NCI-H526 (cell line): ENCODE measurements at places on chromosomes 12 and 14.
A peak's percentile ranks its signal among the peaks of the same experiment; 100 is the strongest.

GRCh38 chr12:15364221-15365160, 42.2 kb downstream of the PTPRO start:
- DNase-seq, result no peak

DNA sequence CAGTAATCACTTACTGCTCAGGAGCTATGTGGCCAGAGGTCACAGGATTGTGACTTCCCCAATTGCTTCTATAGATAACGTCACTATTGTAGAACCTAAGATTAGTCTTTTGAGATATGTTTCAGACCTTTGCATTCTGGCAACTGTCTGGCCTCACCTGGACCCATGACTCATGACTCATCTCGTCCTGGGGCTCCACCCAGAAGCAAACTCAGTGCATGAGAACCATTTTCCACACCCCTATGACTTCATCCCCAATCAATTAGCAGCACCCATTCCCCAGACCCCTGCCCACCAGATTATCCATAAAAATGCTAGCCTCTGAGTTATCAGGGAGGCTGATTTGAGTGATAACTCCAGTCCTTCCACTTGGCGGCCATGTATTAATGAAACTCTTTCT, 186.9 kb downstream of the EMP1 start:
- no peak for DNase-seq

GRCh38 chr14:26867171-26867757, 269.4 kb upstream of the NOVA1 start:
- DNase-seq, result no peak

DNA sequence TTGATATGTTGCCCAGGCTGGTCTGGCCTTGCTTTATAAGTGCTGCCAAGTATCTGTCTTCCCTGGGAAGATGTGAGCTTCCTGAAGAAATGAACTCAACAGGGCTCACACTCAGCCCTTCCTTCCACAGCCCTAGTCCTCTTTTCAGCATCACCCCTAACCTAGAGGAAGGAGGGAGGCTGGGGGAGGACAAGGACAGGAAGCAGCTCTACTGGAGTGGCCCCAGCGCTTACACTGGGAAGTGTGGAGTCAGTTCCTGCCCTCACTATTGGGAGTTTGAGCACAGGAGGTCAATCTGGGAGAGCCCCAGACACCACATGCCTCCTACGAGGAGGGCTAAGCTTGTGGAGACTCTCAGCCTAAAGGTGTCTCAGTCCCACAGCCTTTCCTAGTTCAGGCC, 16.8 kb downstream of the GALNT6 start:
- DNase-seq, result no peak

DNA sequence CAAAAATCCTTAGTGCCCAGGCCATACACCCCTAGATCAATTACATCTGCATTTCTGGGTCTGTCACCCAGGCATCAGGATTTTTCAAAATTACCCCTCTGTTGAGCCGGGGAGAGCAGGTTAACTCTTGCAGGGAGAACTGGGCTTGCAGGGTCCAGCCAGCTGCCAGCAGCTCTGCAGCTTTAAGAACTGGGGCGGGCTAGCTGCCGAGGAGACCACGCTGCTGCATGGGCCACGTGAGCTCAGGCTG, at the start of gene DGLUCY:
TSS of gene DGLUCY (plus strand) at position 245 of the 250 bp plus-strand sequence. CDS start 46,222 bp downstream, outside the sequence.
- DNase-seq, result no peak

DNA sequence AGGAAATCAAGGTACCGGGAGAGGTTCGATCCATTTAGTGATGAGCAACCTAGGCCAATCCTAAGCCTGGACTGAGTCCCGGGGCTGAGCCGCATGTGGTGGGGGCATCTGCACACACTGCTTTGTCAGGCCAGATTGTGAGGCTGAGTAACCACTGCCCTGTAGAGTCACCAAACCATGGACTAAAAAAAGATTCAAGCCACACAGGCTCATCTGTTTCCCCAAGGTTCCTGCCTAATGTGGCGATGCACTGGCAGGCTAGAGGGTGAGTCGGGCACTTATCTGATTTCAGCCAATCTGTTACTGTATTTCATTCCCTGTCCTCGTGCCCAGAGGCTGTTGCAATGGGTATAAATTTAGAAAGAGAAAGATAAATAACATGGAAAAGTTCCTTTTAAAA, 140.8 kb downstream of the TTC7B start:
- no peak for DNase-seq

GRCh38 chr14:62631176-62631575, 414.1 kb downstream of the KCNH5 start:
- DNase-seq, result no peak

DNA sequence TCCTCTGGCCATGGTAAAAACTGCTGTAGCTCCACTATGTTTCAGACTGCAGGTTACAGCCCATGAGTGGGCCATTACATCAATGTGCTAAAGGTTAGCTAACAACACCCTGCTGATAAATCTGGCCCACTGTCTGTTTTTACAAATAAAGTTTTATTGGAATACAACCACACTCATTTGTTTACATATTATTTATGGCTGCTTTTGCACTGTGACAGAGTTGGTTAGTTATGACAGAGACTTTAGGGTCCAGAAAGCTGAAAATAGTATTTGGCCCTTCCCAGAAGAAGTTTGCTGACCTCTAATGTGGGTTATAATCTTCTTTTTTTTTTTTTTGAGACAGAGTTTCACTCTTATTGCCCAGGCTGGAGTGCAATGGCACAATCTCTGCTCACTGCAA, 134.2 kb upstream of the PWP1 start:
- DNase-seq, result no peak

- no peak for DNase-seq
These were observed 45.0 kb downstream of the NOPCHAP1 start for GRCh38 chr12:105030820-105031807.

- no peak for DNase-seq
These were observed 9.4 kb upstream of the DACT1 start for GRCh38 chr14:58628406-58628805.

GRCh38 chr14:22802860-22803686, 12.2 kb downstream of the SLC7A7 start:
- DNase-seq, result no peak

DNA sequence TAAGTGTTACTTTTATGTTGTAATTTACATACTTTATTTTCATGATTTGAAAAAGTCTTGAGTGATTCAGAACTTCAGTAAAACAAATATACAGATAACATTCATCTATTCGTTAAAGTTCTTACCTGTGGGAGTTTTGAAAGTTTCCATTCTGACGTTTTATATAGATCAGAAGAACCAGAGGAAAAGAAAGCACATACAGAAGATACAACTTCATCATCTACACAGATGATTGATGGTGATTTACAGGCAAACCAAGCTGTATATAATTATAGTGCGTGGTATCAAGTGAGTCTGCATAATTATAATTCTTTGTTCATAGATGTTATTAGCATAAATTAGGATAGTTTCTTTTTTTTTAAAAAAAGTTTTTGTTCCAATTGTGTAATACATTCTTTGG, 20.0 kb downstream of the FKBP3 start:
- no peak for DNase-seq

DNA sequence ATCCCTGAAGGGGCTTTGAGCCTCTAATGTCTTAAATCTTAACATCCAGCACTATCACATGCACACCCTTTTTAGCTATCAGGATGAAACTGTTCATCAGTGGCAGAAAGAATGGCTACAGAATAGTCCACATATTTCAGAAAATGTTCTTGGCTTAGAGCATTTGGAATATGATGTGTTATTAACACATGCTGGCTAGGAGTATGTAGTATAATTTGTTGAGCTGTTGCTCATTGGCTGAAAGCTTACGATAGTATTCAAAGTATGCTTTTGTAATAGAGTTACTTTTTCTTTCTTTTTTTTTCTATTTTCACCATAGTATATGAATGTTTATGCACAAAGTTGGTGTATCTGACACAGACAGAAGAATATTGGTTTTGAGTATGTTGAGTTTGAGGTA, 55.1 kb downstream of the MNAT1 start:
- no peak for DNase-seq

DNA sequence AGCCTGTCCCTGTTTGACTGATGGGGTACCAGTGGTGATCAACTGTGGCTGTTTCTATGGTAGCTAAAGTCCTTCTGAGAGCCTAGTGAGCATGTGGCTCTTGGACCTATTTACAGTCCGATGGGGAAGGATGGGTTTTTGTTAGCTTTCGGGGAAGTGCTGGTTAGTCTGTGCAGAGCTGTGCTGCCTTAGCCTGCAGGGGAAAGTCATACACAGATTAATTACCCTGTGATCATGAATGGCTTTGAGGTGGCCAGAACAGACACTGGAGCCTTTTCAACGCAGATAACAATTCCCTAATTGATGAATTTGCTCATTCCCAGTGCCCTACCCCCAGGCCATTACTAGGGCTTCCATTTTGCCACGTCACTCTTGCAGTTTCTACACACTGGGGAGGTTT, 99.7 kb downstream of the WSCD2 start:
- no peak for DNase-seq

DNA sequence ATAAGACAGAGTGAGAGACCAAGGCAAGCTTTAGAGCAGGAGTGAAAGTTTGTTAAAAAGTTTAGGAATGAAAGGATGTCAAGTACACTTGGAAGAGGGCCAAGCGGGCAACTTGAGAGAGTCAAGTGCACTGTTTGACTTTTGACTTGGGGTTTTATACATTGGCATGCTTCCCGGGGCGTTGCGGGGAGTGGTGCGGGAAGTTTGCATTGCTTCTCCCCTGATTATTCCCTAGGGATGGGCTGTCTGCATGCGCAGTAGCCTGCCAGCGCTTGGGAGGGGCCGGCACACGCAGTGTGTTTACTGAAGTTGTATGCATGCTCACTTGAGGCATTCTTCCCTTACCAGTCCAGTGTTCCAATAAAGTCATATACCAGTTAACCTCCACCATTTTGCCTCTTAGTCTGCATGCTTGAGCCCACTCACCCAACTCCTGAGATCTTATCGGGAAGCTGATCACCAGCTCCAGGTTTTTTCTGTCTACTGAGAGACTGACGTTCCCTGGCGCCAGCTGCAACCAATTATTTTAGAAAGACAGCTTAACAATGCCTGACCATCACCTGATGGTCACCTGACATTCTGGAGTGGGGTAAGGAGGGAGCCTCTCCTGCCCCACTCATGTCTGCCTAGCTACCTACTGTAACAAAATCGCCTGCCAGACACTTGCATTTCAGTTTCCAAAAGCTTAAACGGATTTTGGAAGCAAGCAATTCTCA, 53.2 kb downstream of the DACT1 start:
- peak; percentile 24 for DNase-seq

- no peak for DNase-seq
These were observed 25.9 kb downstream of the TRIM9 start for GRCh38 chr14:51069055-51069454.

DNA sequence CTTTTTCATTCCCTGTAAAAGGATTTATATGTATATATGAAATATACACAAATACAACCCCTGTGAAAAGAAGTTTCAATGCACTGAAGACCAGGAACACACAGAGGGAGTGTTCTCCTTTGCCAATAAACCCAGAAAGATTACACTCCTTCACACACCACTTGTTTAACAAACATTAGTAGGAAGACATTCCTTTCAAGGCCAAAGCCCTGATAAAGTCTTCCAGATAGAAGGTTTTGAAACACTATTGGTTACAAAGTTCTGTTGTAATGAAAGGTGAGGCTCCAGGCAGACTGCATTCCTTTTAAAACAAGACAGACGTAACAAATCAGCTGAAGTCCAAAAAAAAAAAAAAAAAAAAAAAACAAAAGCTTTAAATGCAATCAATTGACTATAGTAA, 81.0 kb downstream of the PTPN21 start:
- no peak for DNase-seq

DNA sequence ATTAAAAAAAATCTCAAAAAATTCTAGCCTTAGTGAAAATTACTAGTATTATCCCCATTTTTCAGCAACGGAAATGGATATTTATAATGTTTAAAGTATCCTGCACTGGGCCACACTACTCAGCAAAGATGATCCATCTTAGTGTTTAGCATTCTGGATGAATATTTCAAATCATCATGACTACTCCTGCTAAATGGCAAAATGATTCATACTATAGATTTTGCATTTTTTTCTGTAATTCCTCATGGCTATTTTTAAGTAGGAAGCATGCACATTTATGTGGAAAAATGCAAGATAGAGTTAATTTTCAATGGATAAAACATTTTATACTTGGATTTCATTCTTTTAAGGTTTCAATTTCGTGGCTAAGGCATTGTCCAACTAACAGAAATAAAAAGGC, 59.6 kb downstream of the LRFN5 start:
- DNase-seq, result no peak

DNA sequence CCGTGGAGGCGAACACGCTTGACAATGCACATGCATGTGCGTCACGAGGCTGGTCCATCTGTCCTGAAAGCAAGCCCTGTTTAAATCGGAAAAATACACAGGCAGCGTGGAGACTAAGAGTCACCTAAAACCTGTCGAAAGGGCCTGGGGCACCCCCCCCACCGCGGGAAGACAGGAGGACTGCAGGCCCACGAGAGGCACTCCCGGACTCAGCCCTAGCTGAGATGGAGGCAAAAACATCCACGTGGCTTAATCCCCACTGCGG, 54.1 kb downstream of the CDC42BPB start:
- DNase-seq, result no peak

DNA sequence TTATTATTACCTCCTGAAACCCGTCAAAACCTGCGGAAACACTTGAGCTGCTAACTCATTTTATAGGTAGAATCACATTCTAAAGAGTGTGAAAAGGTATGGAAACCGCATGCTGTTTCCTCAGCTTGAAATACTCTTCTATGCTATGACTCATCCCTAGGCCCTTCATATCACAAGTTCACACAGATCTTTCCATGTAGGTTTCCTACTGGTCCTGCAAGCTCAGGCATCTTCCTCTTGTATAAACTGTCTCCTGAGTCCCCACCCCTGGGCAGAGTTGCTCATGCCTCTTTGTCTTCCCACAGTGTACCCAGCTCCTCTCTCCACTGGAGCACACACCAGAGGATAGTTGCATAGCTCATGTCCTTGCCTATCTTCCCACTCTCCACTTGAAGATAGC, 84.7 kb downstream of the CMAS start:
- no peak for DNase-seq

DNA sequence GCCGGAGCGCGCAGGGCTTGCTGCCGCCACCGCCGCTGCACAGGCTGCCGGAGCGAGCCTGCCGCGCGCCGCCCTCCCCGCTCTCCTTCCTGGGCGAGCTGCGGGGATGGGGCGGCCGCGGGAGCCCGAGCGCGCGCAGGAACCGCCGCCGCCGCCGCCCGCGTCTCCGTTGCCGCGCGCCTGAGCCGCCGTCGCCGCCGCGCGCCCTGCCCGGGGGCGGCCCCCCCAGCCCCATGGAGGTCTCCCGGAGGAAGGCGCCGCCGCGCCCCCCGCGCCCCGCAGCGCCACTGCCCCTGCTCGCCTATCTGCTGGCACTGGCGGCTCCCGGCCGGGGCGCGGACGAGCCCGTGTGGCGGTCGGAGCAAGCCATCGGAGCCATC, 352 bp downstream of the PLXNC1 start:
- no peak for DNase-seq

DNA sequence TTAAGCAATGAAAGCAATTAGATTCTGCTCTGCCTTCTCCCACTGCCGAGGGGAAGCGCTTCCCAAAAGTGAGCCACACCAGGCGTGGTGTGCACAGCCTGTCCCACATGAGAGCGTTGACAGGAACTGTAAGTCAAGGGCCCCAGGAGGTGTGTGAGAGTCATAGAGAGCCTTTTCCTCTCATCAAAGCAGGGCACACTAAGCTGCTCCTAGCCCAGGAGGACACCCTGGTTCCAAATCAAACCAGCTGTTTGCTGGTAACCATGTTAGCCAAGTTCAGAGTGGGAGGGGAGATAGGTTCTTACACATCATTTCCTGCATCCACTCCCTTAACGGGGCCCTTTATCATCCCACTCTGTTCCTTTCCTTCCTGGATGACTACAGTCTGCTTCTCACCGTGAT, 98.3 kb downstream of the SPTSSA start:
- no peak for DNase-seq
